CD4-positive, CD25-positive, alpha-beta regulatory T cell (primary cell): ENCODE measurements at places on chromosomes 3 and 15. TPM values are rescaled to one million over a fixed set of nuclear protein-coding genes. Genes with fewer than 3 reads are reported as not detected.

The CYP11A1 gene
- not detected for total RNA-seq

The MAPKAPK3 gene
- 42.9 TPM for total RNA-seq

The KLHDC8B gene
- 0.72 TPM for total RNA-seq

- DNase-seq: no peak
Observed at GRCh38 chr15:41503669-41504010, 10.0 kb downstream of the ITPKA start.

- DNase-seq: peak; percentile 7
Observed at GRCh38 chr3:186108106-186108940, 566 bp downstream of the ETV5 start.

DNA sequence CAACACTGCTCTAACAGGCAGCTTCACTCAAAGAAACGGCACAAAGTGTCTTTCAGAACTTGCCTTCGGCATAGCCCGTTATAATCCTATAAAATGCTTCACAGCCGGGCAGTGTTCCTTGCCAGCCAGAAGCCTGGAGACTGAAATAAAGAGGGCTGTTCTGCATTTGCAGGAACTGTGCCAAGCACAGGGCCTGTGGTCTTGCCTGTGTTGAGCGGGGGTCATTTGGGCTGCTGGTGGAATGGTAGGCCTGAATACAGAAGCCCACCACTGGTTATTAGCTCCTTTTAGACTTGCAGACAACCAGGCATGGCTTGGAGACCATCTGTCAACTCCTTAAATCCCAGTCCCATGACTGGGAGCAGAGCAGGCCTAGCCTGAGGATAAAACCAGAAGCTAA, 4.7 kb upstream of the ARHGEF3 start:
- no peak for DNase-seq

- DNase-seq: no peak
Observed at GRCh38 chr15:66723826-66724731, 22.0 kb downstream of the SMAD6 start.

- no peak for DNase-seq
Observed at GRCh38 chr3:121997372-121997771, 24.7 kb downstream of the ILDR1 start.

- DNase-seq: no peak
Observed at GRCh38 chr3:48863122-48863521, 15.4 kb upstream of the PRKAR2A start.

GRCh38 chr3:120024103-120024502, 70.1 kb downstream of the GSK3B start:
- no peak for DNase-seq

DNA sequence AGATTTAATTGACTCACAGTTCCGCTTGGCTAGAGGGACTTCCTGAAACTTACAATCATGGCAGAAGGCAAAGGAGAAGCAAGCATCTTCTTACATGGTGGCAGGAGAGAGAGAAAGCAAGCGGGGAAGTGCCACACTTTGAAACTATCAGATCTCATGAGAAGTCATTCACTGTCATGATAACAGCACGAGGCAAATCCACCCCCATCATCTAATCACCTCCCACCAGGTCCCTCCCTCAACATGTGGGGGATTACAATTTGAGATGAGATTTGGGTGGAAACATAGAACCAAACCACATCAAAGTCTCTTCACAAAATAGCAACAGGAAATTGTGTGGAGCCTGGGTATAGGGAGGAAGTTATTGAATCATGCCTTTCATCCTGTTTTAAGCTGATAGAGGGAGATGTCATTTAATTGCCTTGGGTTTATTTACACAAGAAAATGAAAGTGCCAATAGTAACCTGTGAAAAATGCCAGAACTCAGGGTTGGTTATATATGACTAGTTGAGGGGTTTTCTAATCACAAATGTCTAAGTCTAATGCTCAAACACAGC, 624.8 kb upstream of the LMCD1 start:
- DNase-seq: no peak

DNA sequence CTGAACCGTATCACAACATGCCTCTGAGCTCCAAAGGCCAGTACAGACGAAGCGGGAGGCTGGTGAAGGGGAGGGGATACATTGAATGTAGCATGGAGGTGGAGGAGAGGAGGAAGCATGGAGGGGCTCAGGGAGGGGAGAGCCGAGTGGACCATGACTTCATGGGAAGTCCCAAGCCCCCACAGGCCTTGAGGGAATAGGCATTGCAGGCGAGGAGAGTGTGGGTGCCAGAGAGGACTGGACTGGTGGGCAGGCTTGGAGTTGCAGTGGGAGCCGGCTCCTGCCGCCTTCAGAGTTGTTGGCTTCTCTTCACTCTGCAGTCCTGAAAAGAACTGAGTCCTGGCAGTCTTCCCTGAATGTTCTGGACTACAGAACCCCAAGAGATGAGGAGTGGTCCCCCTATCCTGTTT, 3.3 kb upstream of the RNU6-1 start:
- no peak for DNase-seq
